ENCODE measurements at places on chromosomes 12 and 14. TPM values are rescaled to one million over a fixed set of nuclear protein-coding genes. Genes with fewer than 3 reads are reported as not detected.

The PPHLN1 gene
- total RNA-seq, result 76.2 TPM

DNA sequence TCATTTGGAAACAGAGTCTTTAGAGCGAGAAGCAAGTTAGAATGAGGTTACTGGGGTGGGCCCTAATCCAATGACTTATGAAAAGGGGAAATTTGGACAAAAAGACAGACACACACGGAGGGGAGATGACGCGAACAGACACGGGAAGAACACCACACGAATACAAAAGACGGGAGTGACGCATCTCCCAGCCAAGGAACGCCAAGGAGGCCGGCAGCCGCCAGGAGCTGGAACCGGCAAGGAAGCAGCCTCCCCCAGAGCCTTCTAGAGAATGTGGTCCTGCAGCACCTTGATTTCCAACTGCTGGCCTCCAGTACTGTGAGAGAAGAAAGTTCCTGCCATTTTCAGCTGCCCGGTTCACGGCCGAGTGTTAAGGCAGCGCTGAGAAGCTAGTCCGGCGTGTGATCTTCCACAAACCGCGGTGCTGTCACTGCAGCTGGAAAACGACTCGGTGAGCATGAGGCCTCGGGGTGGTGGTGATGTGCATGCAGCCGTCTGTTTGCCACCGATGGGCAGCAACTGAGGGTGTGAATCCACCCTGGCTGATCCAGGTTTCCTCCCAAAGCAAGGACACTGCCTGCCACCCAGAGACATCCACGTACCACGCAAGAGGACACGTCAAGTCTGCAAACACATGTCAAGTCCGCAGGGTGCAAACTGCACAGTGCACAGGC lies 124.5 kb downstream of the NCOR2 start:
- DNase-seq, result no peak

DNA sequence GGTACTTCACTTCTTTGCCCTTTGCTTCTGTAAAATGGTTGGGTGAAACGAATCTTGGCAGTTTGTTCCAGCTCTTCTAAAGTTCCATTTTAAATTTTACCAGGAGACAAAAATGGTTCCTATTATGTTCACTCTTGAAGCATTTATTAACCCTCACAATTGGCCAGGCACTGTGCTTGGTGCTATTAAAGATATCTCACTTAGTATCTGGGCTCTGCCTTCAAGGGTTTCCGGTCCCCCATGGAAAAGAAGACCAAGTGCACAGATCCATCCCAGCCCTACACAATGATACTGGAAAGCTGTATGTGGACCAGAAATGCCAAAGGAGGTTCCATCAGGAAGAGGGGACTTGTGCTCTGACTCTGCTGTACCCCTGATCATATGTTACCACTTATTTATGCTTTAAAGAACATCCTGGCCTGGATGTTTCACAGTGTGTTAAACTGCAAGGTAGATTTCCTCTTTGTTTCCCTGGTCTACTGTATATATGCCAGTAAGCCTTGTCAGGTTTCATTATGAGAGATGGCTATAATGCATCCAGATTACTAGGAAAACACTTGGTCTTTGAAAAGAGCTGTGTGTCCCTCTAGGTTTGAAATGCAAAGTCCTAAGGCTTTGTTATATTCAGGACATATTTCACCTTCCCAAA lies 154.8 kb downstream of the PRKCH start:
- DNase-seq, result no peak

DNA sequence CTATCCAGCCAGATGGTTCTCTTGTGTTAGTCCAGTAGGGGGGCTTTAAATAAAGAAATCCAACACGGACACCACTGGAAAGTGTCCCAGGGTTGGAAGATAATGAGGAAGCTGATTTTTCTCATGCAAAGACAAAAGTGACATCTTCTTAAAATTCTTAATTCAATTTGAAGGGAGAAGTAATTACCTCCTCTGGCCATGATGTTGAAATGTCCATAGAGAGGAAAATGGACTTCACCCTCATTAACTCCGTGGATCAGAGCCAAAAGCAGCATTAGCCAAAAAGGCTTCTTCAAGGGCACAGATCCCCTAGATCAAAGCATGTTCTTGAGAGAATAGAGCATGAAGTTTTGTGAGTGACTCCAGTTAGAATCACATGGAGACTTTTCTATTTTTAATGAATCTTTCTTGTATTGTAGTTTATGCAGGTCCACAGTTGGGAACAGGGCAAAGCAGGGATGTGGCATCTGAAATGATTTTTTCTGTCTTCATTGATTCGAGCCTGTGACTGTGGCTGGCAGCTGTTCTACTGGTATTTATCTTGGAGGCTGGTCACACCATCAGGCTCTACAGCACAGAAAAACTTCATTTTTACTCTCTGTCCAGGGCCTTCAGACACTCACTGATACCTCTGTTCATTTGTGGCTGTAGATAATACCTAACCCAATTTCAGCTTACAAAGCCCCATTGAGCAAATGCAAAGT lies 1002.5 kb downstream of the AACS start:
- DNase-seq, result peak; percentile 21

The KRT78 gene
- total RNA-seq, result not detected

DNA sequence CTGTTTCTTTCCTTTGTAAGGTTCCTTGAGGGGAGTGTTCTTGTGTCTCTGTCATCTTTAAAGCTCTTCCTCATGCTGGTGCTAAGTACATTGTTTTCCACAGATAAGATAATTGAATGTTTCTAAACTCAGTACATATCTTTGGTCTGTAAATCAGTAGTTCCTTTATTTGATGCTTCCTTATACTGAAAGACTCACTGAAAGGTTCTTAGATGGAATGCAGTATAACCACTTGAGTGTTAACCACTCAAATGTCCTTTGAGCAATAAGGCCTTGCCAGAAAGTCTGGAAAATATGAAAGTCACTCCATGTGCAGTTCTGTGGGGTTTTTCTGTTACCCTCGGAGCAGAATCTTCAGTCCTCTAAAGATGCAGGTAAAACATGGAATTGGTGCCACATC lies 23.0 kb upstream of the RNU6-8 start:
- no peak for DNase-seq

The RIMKLB gene
- 20.0 TPM for total RNA-seq

DNA sequence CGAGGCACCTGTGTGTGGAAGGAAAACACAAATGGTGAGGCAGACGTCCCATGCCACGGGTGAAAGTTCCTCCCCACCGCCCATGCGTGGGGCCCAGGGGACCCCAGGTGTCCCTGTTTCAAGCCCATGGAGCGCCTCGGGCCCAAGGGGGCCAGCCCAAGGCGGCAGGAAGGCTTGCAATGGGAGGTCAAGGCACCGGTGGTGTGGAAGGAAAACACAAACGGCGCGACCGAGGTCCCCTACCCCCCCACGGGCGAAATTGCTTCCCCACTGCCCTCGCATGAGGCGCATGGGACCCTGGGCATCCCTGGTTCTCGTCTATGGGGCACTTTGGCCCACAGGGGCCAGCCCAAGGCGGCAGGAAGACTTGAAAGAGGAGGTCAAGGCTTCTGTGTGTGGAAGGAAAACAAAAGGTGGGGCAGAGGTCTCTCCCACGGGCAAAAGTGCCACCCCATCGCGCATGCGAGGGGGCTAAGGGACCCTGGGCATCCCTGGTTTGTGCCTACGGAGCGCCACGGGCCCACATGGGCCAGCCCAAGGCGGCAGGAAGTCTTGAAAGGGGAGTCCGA lies 379.4 kb downstream of the ALG10 start:
- DNase-seq, result no peak

DNA sequence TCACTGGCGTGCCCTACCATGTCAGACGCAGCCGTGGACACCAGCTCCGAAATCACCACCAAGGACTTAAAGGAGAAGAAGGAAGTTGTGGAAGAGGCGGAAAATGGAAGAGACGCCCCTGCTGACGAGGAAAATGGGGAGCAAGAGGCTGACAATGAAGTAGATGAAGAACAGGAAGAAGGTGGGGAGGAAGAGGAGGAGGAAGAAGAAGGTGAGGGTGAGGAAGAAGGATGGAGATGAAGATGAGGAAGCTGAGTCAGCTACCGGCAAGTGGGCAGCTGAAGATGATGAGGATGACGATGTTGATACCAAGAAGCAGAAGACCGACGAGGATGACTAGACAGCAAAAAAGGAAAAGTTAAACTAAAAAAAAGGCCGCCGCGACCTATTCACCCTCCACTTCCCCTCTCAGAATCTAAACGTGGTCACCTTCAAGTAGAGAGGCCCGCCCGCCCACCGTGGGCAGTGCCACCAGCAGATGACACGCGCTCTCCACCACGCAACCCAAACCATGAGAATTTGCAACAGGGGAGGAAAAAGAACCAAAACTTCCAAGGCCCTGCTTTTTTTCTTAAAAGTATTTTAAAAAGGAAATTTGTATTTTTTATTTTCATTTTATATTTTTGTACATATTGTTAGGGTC lies 13.2 kb downstream of the TRIP11 start:
- no peak for DNase-seq

DNA sequence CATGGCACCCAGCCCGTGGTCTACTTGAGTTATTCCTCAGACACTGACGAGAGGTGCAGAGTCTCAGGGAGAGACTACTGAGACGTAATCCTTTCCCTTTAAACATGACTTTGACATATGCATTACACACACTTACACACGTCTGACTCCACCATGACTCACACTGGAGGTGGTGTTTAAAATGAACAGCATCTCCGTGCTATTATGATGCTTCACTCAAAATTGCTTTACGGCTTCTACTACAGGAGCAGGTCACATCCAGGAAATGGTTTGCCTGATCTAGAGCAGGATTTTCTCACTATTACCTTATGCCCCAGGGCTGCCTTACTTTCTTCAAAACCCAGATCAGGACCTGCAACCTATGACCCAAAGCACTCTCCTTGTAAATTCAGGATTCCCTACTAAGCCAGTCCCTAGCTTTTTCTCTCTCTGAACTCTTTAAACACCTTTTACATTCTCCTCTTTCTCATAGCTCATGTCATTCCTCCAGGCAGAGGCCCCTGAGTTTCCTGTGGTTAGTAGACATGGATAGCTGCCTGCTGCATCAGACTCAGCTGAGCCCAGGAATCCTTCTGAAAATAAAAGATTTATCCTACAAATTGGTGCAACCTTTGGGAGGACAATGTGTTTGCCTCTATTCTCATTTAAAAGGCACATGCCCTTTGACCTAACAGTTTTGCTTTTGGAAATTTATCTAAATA lies 31.2 kb downstream of the TMCC3 start:
- DNase-seq, result peak; percentile 92

The CLEC4D gene
- total RNA-seq, result not detected

The IGF1 gene
- total RNA-seq, result not detected
